ENCODE measurements at places on chromosomes 16 and 17.

- DNase-seq = no peak
Observed at GRCh38 chr17:62163847-62164246, 98.8 kb upstream of the MED13 start.

DNA sequence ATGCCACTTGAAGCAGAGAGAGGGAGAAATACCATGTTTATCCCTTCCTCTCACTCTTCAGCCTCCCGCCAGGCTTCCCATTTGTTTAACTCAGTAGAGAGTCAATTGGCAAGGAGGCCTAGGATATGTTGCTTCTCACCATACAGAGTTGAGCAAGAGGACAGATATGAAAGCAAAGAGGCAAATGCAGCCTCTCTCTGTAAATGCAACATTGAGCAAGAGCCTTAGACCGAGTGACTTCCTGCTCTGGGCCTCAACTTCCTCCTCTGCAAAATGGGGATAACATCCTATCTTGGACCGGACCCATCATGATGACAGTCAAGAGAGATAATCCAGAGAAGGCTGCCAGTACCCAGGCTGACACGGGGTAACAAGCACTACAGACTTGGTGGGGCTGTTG is 36.8 kb downstream of the SOCS1 start:
- no peak for DNase-seq

DNA sequence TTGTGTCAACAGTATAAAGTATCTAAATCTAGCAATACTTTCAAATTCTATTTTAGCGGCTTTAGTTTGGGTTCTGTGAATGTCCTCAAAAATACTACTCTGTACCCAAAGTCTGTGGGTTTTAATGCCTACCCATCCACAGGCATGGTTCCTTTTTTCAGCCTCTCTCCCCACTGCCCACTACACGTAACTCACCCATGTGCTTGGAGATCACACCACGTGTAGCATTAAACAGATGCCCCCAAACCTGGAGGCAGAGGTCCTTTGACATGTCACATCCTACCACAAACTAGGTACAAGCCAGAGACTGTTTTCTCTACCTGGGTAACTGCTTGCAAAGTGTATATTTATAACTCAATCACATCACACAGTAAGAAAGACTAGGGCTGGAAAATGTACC is 5.4 kb downstream of the DYNC1LI2 start:
- no peak for DNase-seq

DNA sequence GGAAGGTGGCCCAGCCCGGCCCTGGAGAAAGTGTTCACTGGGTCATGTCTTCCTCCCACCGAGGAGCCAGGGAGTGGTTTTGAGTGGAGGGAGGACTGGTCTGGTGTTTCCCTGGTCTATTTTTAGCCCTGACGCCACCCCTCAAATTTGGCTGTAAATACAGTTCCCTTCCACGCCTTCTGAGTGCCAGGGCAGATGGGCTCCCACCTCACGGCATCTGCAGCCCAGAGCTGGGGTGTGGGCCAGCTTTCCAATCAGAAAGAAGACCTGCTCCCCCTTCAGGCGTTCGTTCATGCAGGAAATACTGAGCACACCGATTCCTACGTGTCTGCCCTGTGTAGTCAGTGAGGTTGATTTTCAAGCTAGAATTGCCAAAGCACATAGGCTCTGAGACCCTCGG is 53.7 kb downstream of the SNX20 start:
- peak; percentile 87 for DNase-seq

- DNase-seq = peak; percentile 89
Observed at GRCh38 chr16:73047536-73048291, at the start of gene ZFHX3. Gene ZFHX3 (minus strand): TSS chr16:73048128. CDS start chr16:72960145, 87,983 bp downstream.

- no peak for DNase-seq
Observed at GRCh38 chr17:68344701-68345136, 53.4 kb downstream of the ARSG start.
